Skin of body (tissue), 3 donors: ENCODE measurements at places on chromosomes 5 and 9. TPM values are rescaled to one million over a fixed set of nuclear protein-coding genes. Genes with fewer than 3 reads are reported as not detected.

The GARNL3 gene
- total RNA-seq: 51.1 TPM

The SPRY4 gene
- total RNA-seq: 8.9 TPM

The SPATA31E1 gene
- not detected for total RNA-seq

The GMCL2 gene
- not detected for total RNA-seq

The LMAN2 gene
- 99.0 TPM for total RNA-seq

The ARL14EPL gene
- not detected for total RNA-seq

The IRX1 gene
- 14.4 TPM for total RNA-seq

The FAM53C gene
- total RNA-seq: 21.3 TPM

DNA sequence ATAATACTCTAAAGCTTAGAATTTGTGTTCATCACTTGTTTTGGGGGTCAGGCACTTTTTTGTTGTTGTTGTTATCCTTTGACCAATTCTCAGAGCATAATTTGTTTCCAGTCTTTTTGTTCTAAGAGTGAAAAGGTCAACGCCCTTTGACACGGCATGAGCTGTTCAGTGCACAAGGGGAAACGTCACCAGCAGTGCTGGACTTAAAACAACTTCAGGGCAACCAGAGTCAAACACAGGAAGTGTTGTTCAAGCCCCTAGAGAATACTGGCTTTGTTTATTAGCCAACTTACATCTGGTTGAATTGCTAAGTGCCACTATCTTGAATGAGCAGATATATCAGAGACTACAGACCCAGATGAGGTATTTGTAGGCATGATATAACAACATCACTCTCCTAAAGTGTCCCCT, 368.9 kb downstream of the TMEM161B start:
- peak; percentile 73 for DNase-seq

DNA sequence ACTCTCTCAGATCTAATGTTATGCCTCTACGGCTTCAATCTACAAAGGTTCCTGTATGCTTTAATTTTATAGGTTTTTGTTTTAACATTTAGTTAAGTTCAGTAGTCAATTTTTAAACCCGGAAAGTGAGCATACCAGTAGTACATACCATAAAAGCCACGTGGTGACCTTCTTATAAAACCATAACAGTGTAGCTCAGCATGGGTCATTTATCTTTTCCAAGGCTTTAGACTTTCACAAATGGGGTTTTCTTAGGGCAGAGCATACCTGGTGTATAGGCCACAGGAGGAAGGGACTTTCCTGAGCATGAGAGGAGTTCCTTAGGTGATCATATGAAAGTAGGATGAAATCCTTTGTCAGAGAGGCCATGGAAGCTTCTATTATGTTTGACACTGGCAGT, 23.2 kb downstream of the ECM2 start:
- DNase-seq: no peak

DNA sequence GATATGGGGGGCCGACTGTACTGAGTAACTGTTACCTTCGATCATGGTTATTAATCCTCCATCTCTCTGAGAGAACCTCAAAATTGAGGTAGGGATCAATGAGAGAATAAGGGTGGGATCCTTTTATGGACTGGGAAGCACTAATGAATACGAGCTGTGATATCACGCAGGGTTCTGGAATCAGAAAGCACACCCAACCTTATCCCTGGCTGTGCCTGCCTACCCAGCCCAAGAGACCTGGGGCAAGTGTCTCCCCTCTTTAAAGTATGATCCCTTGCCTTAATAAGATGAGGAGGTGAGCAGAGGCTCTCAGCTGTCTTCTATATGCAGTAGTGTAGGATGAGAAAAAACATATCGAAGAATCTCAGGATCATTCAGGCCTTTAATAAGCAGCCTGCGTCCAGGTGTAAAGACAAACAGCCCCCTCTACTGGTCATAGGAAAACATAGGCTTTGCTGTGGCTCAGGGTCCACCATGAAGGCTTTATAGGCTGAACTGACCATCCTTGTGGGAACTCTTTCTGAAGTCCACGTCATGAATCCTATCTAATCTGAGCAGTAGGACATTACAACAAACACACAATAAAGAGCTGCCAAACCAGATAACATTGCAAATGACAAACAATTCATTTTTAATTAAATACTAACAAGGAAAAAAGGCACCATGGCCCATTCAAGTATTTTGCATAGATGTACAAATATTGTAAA, 16.8 kb downstream of the NIPAL4 start:
- peak; percentile 51 for DNase-seq

DNA sequence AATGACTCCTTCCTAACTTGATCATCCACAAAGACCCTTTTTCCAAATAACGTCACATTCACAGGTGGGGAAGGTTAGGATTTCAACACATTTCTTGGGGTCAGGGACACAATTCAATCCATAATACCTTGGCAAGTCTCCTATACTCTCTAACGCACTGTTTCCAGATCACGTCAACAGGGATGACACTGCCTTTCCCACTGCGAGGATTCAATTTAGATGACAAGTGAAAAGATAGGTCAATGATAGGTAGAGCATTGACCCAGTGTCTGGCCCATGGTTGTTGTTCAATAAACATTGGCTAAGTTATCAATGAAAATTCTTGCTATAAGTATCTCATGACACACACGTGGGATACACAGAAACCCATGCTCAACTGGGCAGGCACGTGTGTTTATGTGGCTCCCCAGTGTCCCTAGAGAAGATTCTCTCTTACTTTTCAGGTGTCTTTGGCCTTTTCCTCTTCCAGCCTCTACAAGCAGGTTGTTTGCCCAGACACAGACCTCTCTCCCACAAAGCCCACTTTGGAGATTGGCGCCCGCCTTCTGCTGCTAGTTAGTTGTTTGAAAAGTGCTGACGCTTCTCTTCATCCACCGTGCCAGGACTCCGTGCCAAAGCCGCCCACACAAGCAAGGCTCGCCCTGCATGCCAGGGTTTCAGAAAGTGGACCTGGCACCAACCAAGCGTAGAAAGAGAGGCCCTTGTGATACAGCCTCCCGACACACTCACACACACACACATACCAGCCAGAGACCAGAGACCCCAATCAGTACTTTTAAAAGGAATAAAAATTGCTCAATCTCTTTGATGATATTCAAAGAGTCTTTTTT, 594.5 kb downstream of the BNC2 start:
- DNase-seq: no peak

GRCh38 chr9:36999728-37000333, 34.2 kb downstream of the PAX5 start:
- no peak for DNase-seq

DNA sequence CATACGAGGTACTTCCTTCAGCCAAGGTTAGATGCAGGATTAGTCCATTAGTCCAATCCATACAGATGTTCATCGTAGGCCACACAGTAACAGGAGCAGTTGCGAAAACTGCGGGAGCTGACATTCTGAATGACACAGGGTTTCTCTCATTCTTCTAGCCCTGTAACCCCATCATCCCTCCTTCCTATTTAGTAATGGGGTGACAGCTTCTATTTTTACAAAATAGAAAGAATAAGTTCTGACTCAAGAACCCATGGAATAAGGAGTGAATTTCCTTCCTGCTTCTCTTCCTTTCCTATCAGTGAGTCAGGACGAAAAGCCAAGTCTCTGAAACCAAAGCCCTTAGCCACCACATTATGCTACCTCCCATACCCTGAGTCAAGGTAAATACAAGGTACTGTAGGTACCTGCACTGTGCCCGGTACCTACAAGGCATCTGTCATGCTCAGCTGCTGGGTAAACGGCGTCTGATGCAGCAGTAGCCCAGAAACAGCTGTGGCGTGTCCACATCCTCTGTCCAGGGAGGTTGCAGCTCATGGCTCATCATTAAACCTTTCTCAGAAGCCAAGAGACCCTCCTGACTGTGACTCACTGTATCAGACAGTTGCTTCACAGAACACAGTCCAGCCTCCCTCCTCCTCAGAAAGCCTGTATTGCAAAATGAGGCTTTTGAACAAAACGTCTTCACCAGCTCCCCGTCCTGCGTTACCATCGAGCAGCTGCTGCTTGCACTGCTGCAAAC, 84.2 kb downstream of the ESM1 start:
- no peak for DNase-seq

- DNase-seq: no peak
Observed at GRCh38 chr9:5453004-5453403, 2.7 kb downstream of the CD274 start.

GRCh38 chr5:67366691-67367395, 170.2 kb upstream of the CD180 start:
- DNase-seq: no peak
